CD4-positive, alpha-beta memory T cell (primary cell): ENCODE measurements at places on chromosomes 7 and 10.
A peak's percentile ranks its signal among the peaks of the same experiment; 100 is the strongest.

DNA sequence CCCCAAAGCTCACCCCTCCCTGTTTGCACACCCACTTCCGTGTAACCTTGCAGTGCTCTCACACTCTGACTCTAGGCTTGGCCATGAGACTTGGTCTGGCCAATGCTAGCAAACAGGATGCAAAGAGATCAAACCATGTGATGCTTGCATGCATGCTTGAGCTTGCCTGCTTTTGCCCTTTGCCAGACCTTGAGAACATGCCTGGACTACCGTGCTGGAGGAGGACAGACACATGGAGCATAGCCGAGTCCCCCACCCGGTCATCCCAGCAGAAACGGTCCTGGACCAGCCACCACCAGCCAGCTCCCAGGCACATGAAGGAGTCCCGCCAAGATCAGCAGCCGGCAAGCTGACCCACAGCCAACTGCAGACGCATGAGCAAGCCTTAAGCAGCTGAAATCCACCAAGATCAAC, 23.4 kb downstream of the PYROXD2 start:
- DNase-seq = no peak

- DNase-seq = no peak
Observed at GRCh38 chr7:70042533-70042932, 444.3 kb downstream of the AUTS2 start.

DNA sequence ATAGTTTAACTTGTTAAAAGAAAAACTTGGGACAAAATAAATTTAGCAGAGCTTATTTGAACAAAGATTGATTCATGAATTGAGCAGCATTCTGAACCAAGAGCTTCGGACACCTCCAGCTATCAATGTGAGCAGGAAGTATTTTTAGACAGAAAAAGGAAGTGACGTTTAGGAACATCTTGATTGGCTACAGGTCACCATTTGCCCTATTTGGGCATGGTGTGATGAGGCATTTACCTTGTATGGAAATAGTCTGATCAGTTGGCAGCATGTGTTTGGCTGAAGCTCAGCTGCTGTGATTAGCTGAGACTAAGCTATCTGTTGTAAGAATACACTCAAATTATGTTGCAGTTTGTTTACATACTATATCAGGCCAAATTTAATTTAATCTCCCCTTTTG, 185.1 kb downstream of the ATRNL1 start:
- DNase-seq = no peak

- DNase-seq = no peak
Observed at GRCh38 chr7:43311694-43312093, 199.2 kb downstream of the HECW1 start.

DNA sequence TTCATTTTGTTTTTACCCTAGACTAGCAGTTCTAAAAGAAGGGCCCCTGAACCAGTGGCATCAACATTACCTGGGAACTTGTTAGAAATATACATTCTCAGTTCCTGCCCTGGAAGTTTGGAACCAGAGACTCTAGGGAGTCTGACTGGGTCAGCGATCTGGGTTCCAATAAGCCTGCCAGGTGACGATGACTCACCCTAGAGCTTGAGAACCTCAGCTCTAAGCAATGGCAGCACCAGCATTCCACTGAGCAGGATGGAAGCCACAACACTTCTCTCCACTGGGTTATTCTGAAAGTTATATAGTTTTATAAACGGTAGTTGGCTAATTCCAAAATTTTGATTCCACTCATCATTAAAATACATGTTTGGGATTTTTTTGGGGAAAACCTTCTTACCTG, 97.0 kb upstream of the AMPH start:
- DNase-seq = no peak

GRCh38 chr7:516606-517456, 2.8 kb downstream of the PDGFA start:
- DNase-seq = no peak

GRCh38 chr7:77459311-77459726, 43.2 kb upstream of the GSAP start:
- no peak for DNase-seq

DNA sequence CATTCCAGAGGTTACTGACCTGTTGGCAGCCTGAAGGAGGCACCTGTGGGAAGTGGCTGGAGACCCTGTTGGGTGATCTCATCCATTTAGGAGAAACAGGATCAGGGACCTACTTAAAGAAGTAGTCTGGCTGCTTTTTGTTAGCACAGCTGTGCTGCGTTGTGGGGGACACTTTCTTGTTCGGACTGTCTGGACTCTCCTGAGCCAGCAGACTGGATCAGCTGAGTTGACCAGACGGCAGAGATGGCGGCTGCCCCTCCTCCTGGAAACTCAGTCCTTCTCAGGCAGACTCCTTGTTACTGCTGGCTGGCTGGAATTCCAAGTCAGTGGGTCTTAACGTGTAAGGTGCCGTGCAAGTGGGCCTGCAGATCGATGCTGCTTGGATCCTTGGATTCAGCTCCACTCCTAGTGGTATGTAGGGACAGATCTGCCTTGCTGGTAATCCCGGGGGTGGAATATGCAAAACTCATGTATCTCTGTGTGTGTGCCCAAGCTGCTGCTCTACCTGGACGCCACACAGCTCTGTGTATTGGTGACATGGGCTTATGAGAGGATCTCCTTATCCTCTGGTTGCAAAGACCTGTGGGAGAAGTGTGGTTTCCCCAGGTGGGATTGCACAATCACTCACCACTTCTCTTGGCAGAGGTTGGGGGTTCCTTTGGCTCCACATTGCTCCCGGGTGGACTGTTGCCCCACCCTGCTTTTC, 87.3 kb downstream of the CCSER2 start:
- no peak for DNase-seq

- DNase-seq = no peak
Observed at GRCh38 chr7:158266817-158267741, 320.5 kb downstream of the PTPRN2 start.

DNA sequence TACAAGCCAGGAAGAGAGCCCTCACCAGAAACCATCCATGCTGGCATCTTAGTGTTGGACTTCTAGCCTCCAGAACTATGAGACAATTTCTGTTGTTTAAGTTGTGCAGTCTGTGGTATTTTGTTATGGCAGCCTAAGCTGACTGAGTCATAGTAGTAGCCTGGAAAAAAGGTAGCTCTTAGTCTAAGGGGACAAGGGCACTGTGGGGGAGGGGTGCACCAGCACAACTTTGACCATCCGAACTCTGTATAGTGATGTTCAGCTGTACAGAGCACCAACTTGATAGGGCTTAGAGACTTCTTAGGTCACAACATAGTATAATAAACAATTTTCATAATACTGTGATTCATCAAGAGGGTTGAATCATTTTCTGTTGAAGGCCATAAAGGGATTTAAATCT, 14.3 kb downstream of the EIF4EBP2 start:
- no peak for DNase-seq

DNA sequence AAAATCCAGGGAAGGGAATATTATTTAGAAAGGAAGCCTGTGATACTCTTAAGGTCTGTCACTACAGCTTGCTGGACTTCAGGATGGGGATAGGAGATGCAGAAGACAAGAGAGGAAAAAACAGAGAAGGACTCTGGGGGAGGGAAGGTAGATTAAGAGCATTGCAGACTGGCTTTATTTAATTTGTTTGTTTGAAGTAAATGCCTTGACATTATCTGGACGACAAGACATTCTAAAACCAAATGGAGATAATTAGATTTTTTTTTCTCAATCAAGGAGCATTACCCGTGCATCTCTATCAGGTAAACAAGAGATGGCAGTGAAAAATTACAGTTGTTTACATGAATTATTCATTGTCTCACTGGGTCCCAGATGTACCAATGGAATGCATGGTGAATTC, 24.3 kb downstream of the ACTA2 start:
- no peak for DNase-seq

GRCh38 chr10:34526758-34527730, 288.1 kb downstream of the PARD3 start:
- no peak for DNase-seq

DNA sequence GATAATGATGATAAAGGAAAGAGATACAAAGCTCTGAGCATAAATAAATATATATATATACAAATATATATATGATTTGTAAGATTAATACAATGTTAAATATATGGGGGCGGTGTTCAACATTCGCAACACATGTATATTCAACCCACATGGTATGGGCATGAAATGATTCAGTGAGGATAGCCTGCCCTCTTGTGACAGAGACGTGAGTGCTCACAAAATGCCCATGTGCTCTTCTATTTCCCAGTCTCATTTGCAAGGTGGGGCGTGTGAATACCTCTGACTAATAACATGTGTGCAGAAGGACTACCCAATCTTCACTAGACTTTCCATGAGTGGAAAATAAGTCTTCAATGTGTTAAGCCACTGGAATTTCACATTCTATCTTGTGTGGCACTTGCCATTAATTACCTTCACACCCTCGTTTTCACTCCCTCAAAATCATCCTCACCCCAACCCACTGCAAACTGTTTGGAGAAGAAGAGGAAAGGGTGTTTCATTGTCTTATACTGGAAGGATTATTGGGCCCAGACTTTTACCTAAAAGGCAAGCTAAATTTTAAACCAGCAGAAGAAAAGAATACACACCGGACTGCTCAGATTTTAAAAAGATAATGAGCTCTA, 26.9 kb downstream of the ASAH2 start:
- peak; percentile 15 for DNase-seq

GRCh38 chr10:52652431-52653262, 119.9 kb downstream of the MBL2 start:
- DNase-seq = no peak

DNA sequence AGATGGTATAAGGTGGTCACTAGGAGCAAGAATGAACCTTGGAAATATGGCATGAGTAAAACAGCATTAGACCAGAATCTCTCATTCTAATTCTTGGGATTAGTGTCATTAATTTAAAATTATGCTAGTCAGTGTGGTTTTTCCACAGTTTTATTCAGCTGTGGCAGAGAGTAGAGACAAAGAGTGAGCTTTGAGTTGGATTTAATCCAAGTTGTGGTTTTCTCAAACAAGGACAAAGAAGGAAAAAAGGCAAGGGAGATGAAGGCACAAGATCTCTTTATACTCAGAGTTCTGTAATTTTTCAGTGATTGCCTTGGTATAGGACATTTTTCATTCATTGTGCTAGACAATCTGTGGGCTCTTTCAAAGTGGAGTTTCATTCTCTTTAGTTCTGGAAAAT, 28.2 kb upstream of the AKAP9 start:
- no peak for DNase-seq

- DNase-seq = no peak
Observed at GRCh38 chr7:156897673-156898072, 4.7 kb upstream of the LMBR1 start.

DNA sequence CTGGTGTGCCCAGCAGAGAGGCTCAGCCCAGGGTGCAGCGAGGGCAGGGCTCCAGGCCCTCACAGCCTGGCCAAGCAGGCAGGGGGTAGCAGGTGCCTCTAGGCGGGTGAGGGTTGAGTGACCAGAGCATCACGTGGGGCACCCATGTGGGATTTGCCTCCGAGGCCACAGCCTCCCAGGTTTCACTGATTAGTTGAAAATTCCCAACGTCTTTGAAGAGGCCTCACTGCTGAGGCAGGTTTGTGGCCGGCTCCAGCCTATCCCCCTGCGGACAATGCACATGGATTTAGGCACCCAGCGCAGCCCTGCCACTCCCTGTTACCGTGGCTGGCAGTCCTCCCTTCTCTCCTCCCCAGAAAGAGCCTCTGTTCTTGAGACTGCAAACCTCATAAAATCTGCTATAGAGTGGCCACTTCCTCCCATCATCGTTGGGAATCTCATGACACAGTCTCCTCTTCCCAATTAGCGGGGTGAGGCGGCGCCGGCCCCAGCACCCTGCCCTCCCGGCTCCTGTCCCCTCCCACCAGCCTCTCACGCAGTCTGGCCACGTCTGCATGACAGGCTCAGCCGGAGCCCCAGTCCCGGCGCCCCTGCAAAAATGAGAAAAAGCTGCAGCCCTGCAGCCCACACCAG, 10.8 kb downstream of the MYL10 start:
- DNase-seq = no peak

GRCh38 chr7:36966039-36966438, 241.7 kb upstream of the AOAH start:
- no peak for DNase-seq

GRCh38 chr10:27833792-27834191, 88.2 kb upstream of the MKX start:
- DNase-seq = no peak

DNA sequence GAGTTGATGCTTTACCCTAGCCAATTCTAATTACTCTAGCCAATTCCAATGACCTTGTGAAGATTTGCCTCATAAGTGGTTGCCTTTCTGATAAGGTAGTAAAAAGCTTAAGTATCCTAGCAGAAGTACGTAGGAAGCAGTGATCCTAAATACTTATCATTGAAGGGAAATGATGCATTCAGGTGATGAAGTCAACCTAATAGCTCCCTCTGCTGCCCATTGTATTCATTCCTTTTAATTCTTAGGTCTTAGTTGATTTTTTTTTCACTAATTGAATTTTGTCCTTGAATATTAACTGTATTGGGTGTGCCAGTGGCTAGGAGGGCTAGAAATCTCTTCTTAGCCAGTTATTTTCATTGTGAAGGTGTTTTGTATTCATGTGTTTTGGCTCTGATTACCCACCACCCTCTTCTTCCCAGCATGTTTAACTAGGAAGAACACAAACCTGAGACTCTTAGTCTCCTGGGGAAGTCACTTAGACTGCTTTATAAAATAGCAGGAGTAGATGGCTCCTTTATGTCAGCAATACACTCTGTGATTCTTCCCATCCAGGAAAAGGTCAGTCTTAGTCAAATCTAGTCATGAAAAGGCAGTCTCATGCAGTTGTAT, 46.3 kb downstream of the PLEKHA8 start:
- DNase-seq = no peak

DNA sequence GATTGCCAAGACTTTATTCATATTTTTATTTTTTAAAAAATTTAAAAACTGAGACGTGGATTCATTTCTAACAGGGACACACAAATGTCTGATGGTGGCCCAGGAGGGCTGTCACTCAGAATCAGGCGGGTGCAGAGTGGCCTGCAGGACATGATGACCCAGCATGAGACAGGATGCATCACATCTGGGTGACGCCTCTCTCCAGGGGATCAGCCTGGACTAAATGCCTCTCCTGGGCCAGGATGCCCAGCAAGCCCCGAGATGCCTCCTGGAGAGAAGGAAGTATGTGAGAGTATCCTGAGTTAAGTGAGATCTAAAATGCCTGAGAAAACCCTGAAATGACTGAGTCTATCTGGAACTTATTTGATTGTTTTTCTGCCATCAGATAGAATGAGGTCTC, 16.9 kb upstream of the MTURN start:
- no peak for DNase-seq

DNA sequence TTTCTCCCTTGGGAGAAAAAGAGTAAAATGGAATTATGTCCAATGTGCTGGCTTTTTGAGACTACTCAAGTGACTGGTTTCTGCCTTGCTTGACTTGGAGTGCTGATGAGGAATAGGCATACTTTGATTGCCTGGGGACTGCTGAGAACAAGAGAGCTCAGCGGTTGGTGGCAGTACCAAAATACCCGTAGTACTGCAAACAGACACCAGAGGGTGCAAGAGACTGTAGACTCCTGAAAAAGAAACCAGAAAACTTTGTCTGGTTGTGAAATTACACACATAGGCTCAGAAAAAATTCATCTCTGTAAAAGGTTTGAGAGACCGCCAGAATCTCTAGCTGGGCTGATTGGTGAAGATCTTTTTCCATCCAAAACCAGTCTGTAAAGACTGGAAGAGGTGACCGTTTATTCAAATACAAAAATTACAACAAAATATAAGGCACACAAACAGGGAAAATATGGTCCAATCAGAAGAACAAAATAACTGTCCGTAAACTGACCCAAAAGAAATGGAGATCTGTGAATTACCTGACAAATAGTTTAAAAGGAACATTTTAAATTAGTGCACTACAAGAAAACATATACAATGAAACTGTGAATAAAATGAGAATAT, 18.5 kb downstream of the BICC1 start:
- peak; percentile 35 for DNase-seq

GRCh38 chr7:108402865-108403264, 53.4 kb downstream of the NRCAM start:
- DNase-seq = no peak
